ENCODE measurements at places on chromosomes 4 and X.

- peak; percentile 96 for DNase-seq
These were observed 46.1 kb downstream of the PGRMC2 start for GRCh38 chr4:128241425-128241913.

- no peak for DNase-seq
These were observed 223.5 kb downstream of the ZNF674 start for GRCh38 chrX:46321676-46322075.

DNA sequence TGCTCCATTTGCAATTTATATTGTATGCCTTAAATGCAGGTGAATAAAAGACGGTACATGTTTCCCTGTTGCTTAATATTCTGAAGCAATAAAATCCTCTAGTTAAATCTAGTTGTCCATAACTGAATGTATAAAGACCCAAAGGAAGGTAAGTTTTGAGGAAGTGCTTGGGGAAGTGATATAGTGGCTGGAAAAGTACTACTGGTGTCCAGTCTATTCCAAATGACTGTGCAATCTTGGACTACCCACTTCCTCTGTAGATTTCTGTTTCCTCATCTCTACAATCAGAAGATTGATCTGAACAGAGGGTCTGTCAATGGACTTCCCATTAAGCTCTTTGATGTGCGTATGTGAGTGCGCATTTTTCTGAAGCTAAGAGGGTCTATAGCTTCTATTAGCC lies 17.0 kb downstream of the SNCA start:
- no peak for DNase-seq

DNA sequence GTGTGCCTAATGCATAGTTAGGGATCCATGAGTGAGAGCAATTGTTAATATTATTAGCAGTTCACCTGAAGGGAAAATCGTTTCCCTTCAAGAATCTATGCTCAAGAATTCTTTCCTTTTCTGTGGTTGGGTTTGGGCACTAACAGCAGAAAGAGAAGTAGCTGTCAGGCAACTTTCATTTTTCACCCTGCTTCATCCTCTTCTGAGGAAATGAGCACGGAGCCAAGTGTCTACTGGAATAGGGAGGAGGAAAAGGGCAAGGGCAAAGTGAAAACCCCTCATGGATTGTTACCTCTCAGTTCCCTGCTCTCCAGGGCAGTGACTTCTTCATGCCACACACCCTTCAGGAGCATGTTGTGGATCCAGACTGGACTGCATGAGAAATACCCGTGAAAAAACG lies 2.6 kb upstream of the HPGDS start:
- DNase-seq, result no peak

GRCh38 chr4:153634738-153635353 lies 49.2 kb upstream of the TLR2 start:
- DNase-seq, result no peak

DNA sequence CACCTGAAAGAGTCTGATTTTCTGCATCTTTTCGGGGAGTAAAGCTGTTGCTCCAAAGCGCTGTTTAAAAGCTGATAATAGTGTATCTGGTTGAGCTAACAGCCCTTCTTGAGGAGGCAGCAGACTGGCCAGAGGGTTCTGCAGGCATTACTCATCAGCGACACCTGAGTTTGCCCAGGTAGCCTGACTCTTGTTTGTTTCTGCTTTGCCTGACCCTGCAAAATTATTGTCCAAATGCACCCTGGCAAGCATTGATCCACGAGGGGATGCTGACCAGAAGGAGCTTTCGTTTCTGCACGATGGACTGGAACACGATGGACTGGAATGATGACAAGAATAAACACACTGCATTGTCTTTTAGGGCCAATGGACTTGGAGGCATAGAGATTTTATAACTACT lies 6.2 kb downstream of the CD99 start:
- DNase-seq, result no peak

DNA sequence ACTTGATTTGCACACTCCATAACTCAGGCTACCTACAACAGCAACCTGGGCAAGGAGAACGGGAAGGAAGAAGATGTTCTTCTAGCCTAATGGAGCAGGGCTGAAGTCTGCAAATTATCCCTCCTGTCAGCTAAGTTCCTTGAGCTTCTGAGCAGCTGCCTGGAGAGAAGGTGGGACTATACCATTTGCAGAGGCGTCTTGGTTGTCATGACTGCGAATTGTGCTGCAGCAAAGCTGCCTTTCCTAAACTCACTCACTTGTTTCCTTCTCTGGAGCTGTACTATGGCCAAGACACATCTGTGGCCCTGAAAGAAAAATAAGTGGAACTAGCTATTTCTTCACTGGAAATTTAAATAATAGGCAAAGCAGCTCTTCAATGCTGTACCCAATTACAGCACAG lies 682.4 kb upstream of the GRIA3 start:
- no peak for DNase-seq

GRCh38 chr4:28488021-28488420 lies 1627.4 kb downstream of the STIM2 start:
- no peak for DNase-seq

DNA sequence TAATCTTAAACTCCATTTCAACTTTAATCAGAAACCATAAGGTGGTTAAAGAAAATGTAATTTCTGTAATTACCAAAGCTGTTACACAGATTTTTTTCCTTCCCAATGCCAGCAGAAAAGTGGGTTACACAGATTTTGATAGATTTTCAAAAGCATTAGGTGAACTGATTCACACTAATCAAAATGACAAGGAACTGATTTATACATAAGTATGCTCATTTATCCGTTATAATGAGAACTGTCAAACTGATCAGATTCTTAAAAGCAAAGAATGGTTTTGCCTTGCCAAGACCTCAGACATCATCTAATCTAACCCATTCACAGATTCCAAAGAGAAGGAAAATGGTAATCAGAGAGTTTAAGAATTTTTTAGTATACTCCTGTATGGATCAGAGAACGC lies 5.2 kb downstream of the UGDH start:
- no peak for DNase-seq

DNA sequence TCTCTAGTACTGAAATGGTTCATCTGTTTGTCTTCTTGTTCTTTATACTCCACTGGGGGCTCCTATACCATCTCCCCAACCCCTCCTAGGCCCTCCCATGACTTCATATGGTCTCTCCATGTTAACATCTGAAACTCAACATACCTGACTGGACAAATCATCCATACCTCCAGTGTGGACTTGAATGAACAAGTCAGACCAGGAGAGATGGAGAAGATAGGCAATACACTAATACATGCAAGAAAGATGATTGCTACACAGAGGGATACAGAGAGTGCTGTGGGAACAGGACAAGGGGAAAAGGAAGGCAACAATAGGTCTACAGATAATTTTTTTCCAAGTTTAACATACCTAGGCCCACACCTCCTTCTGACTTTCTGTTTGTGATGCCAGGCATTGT lies 175.1 kb downstream of the FHIP1A start:
- no peak for DNase-seq

DNA sequence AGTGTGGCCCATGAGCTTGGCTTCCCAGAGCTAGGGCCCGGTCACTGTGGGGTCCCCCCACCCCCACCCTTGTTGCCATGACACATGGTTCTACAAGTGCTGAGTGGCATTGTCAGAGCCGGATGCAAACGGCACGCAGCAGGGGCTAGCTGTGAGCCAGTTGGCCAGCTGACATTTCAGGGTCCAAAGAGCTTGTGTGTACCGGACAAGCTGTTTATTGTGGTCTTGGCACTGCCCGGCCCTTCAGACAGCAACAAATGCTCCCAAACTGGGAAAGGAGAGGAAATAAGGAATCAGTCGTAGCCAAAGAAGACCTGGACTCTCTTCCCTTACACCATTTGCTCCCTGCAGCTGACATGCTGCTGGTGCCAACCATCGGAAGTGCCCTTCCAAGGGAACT lies 36.8 kb downstream of the TSC22D3 start:
- no peak for DNase-seq

DNA sequence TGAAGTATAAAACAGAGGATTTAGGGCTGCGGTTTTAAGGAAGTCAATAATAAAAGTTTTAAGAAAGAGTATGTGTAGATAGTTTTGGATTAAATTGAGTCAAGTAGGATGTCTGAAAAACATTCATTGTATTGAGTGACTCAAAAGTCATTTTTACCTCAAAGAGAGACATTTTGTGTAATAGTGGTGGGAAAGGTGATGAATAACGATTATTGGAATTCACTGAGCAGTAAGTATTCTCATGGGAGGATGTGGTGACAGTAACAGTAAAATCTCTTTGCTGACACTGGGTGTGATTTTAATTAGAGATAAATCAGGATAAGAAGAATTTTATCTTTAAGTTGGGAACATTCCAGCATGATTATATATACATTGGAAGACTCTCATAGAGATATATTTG lies 233.6 kb downstream of the PDHA2 start:
- DNase-seq, result no peak

GRCh38 chr4:78379991-78380729 lies 171.4 kb upstream of the ANXA3 start:
- DNase-seq, result no peak

DNA sequence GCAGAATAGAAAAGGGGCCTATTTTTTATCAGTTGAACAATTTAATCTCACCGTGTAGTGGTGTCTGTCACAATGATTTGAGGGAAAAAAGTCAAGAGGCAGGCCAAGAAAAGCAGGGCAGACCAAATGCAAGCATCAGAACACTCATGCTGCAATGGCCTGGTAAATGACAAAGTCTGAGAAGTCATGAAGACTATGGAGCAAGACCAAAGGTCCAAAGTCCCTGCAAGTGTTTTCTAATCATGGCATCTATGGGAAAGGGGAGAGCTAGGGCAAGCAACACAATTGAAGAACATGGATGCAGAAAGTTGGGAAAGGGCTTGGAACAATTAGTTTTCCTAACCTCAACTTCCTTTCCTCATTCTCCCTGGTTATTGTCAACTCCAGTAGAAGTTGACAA lies 147.7 kb upstream of the TLL1 start:
- no peak for DNase-seq

DNA sequence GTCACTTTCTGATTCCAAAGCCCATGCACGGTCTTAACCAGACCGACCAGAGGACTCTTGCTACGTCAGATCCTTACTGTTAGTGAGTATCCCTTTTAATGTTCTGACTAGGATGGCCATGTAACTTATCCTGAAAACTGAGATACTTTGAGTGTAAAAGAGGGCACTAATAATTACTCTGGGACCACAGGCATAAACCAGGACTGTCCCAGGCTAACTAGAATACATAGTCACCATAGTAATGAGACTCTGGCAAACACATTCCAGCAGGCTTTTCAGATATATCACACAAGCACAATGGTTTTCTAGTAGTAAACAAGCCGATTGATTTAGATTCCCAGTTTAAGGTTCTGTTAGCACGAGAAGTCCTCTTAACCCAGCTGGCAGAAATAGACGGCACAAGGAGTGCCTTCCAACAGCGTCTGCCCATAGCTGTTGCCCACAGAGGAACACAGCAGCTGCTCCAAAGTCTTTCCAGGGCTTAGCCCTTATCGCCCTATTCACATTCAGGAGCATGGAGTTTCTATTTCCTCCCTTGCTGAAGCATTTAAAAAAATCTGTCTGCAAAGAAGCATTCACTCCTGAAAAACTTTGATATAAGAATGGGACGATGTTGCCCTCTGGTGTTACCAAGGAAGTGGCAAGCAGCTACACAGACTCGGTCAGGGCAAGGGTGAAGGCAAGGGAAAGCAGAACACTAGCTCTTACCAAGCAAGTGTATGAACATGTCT lies 92.4 kb downstream of the CXCL13 start:
- no peak for DNase-seq

DNA sequence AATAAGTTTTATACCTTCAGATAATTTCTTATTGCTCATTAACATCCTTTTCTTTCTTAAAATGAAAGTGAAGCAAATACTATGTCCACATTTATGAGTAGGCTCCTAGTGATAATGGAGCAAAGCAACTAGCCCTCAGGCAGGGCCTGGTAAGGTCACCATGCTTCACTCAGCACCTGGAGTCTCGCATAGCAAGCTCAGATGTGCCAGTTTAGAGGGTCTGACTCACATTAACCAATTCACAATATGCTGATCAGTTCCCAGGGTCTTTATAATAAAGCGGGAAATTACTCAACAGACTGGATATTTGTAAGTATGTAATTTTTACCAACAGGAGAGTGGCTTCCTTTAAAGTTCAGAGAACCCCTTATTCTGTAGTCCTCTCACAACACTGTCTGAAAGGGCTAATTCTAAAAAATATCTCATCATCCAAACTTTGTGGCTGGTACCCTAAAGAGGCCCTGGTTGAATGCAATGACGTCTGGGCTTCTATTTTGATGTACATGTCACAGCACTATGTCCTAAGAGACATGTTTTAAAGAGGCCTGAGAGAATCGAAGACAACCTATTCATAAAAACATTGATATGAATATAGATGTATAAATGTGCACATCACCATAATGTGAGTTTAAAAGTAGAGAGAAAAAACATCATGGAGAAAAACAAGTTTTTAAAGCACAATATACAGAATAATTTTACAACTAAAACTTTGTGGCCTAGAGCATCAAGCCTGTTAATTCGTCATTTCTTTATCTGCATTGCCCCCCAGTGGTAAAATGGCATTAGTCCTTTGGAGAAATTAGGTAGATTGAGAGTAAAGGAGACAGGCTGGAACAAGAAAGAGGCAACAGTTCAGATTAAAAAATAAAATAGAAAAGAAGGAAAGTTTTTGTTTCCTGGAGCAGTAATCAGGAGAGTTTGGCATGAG lies 44.3 kb downstream of the IL21 start:
- DNase-seq, result no peak

DNA sequence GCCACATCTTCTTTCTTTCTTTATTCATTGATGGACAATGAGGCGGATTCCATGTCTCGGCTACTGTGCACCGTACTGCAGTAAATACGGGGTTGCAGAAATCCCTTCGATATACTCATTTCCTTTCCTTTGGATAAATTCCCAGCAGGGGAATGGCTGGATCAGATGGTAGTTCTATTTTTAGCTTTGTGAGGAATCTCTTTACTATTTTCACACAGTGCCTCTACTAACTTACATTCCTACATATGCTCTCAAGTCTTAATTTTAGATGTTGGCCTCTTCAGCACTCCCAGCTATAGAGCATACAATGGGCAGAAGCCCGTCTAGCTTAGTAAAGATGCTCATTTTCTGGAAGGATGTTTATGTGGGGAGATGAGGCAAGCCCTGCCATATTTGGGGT lies 317.4 kb downstream of the ASMT start:
- DNase-seq, result no peak

- no peak for DNase-seq
These were observed 73.2 kb upstream of the STARD8 start for GRCh38 chrX:68574240-68574639.

DNA sequence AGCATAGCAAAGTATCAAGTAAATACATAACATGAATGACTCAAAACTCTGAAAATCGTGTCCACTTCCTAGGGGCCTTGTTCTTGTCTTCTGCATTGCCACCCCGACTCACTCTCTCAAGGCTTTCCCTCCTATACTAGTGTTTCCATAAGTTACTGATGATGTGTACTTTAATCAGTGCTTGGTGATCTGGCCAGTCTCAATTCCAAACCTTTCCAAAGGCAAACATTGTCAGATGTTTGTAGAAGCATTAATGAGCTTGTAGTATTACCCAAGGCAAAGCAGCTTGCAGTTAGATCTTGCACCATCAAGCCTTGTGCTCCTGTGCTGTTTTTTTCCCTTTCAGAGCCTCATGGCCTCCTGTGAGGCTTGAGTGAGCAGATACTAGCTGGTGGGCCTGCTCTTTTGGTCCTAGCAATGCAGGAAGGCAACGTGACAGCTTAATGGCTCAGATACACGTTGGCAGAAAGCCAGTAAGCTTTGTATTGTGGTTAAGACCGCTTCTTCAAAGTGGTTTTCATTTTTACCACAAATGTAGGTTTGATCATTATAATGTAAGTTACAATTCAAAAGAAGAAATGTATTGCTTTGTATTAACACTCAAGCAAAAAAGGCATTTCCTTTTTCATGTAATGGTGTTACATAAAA lies 51.8 kb downstream of the RBPJ start:
- no peak for DNase-seq
